CD8-positive, alpha-beta T cell (primary cell): ENCODE measurements at places on chromosomes 13 and 19. TPM values are rescaled to one million over a fixed set of nuclear protein-coding genes. Genes with fewer than 3 reads are reported as not detected.
A peak's percentile ranks its signal among the peaks of the same experiment; 100 is the strongest.

The SRRM5 gene
- 0.16 TPM for total RNA-seq

The SLITRK6 gene
- total RNA-seq = not detected

- no peak for DNase-seq
Measured at GRCh38 chr13:30652746-30653386, 35.1 kb downstream of the USPL1 start.

DNA sequence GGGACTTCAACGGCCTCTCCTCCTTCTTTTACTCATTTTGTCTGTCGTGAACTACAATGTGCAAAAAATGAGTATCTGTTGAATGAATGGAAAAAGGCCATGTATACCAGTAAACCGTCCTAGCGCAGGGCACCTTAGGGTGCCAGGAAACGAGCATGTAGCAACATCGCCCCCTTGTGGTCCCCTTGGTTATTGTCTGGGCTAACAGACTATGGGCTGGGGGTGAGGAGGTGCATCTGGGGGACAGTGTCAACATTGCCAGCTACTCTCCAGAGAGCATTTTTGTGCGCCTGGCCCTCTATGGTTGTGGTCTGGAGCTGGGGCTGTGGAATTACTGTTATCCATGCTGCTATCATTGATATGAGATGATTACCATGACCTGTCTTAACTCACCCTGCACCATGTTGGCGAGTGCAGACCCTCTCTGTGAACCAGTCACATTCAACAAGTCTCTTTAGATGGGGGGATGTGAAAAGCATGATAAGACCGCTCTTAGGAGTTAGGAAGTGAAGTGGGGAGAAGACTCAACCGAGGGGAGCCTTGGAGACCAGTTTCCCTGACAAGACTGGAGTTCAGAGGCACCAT lies 22.8 kb upstream of the SIGLEC11 start:
- DNase-seq = peak; percentile 81

- DNase-seq = no peak
Measured at GRCh38 chr19:34686455-34686854, 9.0 kb downstream of the ZNF302 start.
